Melanocyte of skin (primary cell): ENCODE measurements at places on chromosomes 11 and 22. TPM values are rescaled to one million over a fixed set of nuclear protein-coding genes. Genes with fewer than 3 reads are reported as not detected.

Gene CCDC188
- total RNA-seq, result 0.33 and 0.93 TPM in 2 replicates

Gene CHCHD10
- total RNA-seq, result 6.3 and 12.0 TPM in 2 replicates

Gene OR51B4
- total RNA-seq, result not detected in 2 replicates

Gene OR8D1
- total RNA-seq, result not detected in 2 replicates
